ENCODE measurements at places on chromosomes 6 and 20.

DNA sequence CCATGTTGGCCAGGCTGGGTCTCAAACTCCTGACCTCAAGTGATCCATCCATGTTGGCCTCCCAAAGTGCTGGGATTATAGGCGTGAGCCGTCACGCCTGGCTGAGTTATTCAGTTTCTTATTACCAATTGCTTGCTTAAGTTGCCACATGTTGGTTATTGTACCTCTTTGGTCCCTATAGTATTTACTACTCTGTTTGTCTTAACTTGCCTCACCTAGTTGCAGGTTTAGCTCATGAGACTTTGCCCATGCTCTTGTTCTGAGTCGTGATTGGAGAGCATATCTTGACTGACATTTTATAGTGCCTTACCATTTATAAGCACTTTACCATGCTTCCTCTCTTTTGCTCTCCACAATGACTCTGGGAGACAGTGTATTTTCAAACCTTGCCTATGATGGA is 134.2 kb upstream of the HDGFL1 start:
- no peak for DNase-seq

DNA sequence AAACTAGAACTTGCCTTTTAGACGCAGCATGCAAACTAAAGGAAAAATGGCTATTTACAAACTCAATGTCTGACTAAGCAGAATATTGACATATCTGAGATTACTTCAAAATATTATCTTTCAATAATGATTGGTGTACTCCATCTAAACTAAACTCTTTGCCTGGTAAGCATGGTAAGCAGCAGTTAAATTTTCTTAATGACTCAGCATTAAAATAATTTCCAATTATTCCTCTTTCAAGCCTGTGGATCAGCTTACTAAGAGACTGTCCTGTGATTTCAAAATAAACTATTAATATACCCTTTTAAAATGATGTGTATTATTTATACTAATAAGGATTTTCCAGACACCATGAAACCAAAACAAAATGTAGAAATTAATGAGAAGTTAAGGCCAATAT is 226.8 kb upstream of the THEMIS start:
- no peak for DNase-seq

GRCh38 chr6:24010133-24010532 is 115.9 kb upstream of the NRSN1 start:
- peak; percentile 63 for DNase-seq

- peak; percentile 55 for DNase-seq
Measured at GRCh38 chr20:2386516-2387179, 5.9 kb downstream of the TGM6 start.

GRCh38 chr20:905396-905961 is 10.7 kb downstream of the ANGPT4 start:
- DNase-seq = no peak

DNA sequence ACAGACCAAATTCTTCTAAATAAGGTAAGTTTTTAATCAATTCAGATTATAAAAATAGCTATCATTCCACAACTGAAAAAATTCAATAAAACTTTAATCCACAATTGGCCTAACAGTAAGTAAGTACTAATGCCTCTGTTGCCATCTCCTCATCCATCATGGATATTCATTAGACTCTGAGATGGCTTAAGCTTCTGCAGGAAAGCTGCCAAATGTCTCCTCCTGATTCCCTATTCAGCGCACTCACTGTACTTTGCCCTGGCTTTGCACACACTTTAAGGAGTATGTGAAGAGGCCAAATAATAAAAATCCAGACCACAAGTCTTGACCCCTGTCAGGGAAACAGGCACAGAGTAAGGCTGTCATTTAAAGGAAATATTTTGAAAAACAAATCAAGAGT is 23.6 kb downstream of the PGM3 start:
- DNase-seq = no peak

DNA sequence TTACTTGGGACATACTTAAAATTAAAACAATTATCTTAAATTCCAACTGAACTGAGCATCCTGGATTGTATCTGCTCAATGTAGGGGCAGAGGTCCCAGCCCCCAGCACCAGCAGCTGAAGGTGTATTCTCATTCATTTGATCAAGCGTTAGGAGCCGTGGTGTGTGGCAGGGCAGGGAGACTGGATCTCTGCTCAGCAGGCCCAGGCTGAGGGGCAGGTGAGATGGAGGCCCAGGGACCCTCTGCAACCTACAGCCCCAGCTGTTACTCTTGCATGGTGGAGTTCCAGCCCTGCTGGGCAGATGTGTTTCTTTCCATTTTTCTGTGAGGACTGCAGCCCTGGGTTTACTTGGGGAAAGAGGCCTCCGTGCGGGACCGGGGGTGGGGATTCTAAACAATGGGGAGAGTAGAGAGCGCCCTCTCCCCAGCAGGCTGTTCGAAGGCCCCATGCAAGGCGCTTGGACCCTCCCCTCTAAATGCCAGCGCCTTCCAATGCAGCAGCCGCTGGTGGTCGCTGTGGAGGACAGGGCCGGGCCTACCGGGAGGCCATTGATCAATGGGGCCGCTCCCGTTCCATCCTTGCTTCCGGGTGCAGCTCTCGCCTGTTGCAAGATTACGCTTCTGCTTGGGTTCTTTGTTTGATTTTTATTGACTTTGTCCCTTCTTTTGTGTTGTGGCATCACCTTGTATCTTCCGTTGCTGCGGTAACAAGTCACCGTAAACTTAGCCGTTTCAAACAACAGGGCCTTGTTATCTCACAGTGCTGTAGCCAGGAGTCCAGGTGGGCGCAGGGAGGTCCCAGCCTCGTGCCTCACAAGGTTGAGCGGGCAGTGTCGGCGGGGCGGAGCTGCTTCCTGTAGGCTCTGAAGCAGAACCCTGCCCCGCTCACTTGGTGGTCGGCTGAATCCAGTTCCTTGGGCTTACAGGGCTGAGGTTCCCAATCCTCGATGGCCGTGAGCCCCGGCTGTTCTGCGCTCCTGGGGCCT is 134.8 kb upstream of the PHACTR3 start:
- DNase-seq = no peak

GRCh38 chr6:26170951-26171841 is 84.0 kb downstream of the HFE start:
- DNase-seq = no peak

DNA sequence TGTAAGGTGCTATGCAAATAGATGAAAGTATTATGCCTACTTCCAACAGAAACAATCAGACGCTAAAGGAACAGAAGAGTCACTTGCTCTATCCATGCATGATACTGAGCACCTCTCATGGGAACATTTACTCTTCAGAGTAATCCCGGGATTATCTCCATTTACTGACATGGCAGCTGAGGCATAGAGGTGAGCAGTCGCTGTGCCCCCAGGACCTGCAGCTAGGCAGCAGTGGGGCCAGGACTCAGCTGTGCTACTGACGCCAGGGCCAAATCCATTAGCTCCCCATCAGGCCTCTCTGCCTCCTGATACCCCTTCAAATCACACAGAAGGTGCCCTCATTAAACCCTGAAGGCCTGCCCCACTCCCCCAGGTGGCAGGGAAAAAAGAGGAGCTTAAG is 51.9 kb downstream of the TRAM2 start:
- DNase-seq = no peak

GRCh38 chr6:96563853-96564252 is 925 bp downstream of the FHL5 start:
- DNase-seq = no peak

DNA sequence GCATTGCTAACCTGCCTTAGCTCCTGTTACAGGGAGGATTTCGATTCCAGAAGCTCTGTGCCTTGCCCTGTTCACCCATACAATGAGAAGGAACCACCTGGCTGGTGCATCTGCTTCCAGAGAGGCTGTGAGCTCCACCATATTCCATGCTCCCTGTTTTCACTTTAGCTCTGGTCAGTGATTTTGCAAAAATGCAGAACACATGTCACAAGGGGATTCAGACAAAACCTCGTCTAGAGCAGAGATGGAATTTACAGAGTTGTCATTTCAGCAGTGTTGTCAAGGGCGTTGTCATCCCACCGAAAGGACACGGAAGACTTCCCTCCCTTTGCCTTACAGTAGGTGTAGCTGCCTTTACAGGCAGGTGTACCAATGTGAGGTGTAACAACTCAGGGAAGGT is 223.0 kb upstream of the ARID1B start:
- no peak for DNase-seq

DNA sequence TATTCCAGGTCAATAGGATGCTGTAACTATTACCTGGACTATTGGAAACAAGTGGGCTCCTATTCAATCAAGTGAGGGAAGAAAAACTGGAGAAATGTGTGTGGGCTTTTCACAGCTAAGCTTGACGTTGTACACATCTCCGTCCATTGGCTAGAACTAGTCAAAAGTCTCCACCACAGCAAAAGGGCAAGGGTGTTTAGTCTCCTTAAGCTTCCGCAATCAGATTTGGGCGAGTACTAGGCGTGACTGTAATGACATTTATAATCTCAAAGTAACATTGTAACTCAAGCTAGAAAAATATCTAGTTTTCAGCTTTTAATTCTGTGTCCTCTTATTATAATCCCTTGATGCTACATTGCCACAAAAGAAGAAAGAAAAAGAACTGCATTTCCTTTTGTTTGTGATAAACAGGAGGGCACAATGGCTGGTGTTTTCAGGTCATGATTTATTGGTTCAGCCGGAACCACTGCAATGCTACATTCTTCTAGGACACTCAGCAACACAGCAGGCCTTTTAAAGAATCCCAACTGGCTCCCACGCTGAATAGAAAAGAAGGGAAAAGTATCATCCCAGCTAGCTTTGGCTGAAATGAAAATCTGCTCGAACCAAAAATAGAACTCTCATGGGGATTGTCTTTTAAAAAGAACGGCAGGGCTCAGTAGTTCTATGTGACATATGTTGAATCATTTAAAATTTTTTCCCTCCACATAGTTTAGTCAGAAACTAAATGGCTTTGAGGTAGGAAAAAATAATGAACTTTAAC is 387.7 kb downstream of the BTBD3 start:
- no peak for DNase-seq

DNA sequence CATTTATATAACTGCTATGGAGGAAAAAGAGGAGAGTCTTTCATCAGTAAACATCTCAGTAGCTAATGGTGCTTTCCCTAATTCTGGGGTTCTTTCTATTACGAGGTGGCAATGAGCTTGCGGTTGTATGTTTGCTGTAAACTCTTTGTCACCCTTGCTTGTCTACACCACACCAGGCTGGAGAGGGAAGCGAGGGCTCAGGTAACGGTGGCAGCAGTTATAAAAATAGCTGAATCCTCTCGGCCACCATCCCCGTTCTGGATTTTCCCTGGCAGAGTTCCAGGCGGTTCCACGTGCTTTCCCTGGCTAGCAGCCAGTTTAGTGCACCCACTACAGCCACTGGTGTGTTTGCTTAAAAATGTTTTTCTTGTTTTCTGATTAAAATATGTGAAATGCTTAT is 39.0 kb downstream of the MAS1 start:
- DNase-seq = peak; percentile 31

- no peak for DNase-seq
Measured at GRCh38 chr6:13760307-13761304, 49.0 kb upstream of the RANBP9 start.

- DNase-seq = peak; percentile 70
Measured at GRCh38 chr20:38630727-38631126, 29.1 kb downstream of the ARHGAP40 start.

- DNase-seq = no peak
Measured at GRCh38 chr6:149342525-149342924, 25.0 kb downstream of the TAB2 start.

DNA sequence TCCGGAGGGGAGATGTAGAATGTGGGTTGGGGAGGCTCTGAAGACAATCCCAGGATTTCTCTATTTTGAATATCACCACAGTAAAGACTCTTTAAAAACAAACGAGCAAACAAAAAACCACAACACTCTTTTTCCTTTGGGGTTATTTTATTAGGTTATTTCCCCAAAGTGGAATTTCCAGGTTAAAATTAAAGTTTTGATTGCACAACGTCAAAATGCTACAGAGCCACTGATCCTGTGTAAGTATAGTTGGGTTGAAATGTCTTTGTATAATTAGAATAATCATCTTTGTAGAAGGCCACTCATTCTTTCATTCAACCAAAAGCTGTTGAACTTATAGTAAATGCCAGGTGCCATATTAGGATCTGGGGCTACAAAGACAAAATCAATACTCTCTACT is 19.6 kb upstream of the PIM1 start:
- DNase-seq = no peak

DNA sequence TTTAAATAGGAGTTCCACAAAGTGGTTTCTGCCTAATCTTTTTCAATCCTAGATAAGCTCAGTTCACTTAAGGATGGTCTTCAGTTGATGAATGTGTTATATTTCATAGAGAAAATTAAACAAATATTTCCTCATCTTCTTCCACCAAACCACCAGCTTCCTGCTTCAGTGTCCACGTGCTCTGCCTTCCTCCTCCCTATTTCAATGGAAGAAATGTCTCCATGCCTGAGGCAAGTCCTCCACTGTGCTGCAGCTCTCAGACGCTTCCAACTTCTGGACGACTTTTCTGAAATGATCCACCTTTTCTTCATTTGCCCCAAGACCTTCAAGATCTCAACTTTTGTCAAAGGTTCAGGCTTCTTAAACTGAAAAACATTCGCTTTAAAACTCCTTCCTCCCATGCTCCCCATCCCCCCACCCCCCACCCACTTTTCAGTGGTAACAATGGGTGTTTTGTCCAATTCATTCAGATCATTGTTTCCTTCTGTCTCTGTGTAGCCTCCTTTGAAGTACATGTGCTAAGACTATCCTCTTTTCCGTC is 25.3 kb upstream of the FABP7 start:
- no peak for DNase-seq

DNA sequence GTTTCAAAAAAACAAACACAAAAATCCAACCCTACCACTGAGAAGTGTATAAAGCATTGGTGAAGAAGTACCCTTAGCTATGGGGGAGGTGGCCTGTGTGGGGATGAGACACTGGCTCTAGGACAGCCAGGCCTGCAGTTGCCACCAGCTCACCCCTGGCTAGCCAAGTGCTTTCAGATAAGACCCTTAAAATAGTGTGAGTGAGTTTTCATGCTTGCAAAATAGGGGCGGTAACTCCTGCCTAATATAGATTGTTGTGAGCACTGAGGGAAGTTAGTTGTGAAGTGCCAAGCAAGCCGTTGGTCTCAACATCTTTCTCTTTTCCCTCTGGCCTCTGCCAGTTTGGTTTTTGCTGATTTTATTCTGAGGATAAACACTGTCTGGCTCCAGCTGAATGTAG is 11.3 kb downstream of the PPP1R3G start:
- DNase-seq = peak; percentile 81

DNA sequence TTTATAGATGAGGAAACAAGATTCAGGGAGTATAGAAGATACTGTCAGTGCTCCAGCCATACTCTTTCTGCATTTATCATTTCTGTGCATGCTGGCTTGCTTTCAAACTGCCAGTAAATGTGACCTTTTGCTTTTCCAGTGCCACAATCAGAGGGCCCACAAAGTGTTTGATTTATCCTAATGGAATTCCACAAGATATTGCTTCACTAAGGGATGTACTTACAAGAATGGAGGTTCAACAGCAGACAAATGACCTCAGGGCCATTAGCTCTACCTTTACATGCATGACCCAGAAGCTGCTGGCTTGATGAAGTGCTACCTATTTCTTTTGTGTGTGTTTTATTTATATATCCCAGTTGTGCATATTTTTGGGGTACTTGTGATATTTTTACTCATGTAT is 171.5 kb upstream of the GRIK2 start:
- no peak for DNase-seq

GRCh38 chr6:80382811-80383210 is 276.3 kb downstream of the BCKDHB start:
- no peak for DNase-seq

Data from OCI-M1 (cell line).